Sciatic nerve (tissue), 2 donors: ENCODE measurements at places on chromosomes 4 and X.
A peak's percentile ranks its signal among the peaks of the same experiment; 100 is the strongest.

DNA sequence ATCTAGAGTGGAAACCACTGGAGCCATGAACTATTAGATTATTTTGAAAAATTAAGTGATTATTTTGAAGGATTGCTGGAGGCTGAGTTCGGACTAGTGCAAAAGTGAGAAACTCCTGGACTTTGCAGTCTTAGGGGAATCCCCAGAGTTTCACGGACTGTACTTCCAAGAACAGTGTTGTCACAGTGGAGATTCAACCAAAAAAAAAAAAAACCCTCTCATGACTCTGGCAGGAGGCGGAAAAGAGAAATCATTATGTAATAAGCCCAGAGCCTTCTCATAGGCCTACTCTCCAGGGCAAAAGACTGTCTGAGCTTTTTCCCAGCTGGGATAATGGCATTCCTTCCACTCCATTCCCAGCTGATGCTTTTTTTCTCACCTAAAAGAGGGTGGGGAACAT, 16.8 kb upstream of the C4orf51 start:
- DNase-seq, result no peak

- no peak for DNase-seq
Measured at GRCh38 chr4:141845901-141846300, 209.5 kb downstream of the IL15 start.

GRCh38 chr4:147830987-147831386, 99.1 kb downstream of the ARHGAP10 start:
- DNase-seq, result no peak

- no peak for DNase-seq
Measured at GRCh38 chr4:42348247-42348646, 49.0 kb upstream of the SHISA3 start.

DNA sequence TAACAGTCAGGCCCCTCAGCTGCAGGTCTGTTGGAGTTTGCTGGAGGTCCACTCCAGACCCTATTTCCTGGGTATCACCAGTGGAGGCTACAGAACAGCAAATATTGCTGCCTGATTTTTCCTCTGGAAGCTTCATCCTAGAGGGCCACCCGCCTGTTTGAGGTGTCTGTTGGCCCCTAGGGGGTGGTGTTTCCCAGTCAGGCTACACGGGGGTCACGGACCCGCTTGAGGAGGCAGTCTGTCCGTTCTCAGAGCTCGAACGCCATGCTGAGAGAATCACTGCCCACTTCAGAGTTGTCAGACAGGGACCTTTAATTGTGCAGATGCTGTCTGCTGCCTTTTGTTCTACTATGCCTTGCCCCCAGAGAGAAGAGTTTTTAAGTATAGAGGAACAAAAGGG, 160.8 kb downstream of the DKK2 start:
- no peak for DNase-seq

DNA sequence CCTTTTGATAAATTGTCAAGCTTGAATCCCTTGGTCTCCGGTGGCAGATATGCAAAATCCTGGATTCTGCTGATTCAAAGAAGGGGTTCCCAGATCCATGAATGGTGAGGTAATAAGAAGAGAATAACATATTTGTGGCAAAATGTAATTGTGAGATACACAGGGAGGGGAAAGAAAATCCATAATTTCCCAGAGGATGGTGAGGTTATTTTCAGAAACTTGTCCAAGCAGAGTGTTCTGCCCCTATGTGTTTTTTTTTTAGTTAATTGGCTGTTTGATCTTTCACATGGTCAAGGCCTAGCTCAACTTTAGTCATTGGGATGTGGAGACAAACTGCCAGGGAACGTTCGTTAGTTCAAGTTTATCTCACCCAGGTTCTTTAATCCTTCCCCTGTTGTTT, 408.8 kb downstream of the MAPK10 start:
- no peak for DNase-seq

- no peak for DNase-seq
Measured at GRCh38 chrX:10677490-10677889, 57.1 kb upstream of the MID1 start.

DNA sequence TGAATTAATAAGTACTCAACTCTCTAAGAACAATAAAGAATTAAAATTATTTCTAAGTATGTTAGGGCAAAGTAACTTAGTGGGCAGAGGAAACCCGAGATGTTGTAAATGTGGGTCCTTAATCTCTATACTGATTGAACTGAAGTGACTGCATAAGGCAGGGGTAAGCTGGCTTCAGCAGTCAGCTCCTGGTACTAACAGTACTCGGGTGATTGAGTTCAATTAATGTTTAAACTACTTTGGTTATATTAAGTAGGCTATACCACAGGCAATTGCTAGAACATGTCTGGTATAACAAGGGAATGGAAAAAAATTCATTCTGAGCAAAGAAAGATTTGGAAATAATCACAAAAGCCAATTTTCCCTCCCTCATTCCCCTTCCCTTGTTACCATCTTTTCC, 90.7 kb downstream of the LNX1 start:
- no peak for DNase-seq

- DNase-seq, result no peak
Measured at GRCh38 chr4:66885501-66886165, 659.7 kb downstream of the CENPC start.

GRCh38 chrX:153378607-153379006, 22.5 kb downstream of the PNMA6E start:
- DNase-seq, result no peak

DNA sequence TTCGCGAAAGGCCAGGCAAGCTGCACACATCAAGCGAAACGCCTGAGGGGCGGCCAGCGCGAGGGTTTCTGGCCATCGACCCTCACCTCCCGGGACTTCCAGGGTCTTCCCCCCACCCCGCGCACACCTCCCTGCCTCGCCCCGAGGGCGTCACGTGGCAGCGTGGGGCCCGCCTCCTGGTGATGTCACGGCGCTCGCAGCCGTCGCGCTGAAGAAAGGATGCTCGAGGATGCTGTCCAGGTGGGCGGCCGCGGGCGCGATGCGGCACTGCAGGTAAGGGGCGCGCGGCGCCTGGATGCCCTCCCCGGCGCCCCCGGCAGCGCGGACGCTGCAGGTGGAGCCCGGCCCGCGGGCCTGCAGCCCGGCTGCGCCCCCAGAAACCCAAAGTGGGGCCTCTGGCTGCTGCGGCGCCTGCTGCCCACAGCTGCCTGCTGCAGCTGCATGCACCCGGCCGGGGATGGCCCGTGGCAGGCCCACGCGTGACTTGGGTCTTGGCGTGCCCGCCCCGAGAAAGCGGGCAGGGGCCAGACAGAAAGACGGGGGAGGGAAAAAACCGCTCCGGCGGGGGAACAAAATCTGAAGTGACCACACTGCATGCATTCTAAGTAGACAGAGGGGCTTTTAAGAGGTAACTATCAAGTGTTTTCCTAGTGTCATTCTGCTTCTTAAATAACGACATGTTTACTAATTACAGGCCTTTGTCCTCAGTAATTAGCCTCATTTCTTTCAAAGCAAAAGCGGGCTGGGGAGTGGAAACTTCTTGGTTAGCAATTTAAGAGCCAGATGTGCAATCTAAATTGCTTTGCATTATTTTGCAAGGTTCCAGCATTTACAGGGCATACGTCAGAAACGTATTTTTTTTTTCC, 1.7 kb downstream of the CLCN4 start:
- DNase-seq, result no peak

DNA sequence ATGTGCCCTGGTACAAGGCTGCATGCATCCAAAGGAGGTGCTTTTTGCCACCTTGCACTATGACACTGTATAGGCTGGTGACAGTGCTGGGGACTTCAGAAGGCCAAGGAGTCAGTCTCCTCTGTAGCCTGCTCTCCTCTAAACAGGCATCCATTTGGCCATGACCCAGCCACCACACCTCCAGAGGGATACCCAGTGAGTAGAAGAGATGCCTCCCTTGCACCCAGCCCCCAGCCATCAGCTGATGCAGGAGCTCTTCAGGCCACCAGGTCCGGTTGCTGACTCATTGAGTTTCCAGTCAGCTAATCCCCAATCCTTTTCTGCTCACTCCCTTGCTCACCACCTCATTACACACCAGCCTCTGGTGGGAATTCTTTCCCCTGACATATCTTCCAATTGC, 99.8 kb downstream of the PJA1 start:
- DNase-seq, result peak; percentile 34

DNA sequence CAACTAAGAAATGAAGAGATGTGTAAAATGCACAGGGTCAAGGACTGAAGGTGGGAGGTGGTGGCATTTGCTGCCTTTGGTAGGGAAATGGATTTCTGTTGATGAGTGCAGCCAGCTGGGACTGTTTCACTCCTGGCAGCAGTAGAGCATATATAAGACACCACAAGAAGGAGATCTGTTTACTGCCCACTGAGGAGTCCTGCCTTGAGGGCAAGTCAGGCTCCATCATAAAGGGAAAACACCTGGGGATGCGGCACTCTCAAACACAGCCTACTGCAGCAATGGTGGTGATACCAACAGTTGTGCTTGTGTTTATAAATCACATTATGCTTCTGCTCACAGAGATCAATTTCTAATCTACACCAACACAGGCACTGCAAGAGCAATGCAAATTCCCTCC, 222.1 kb downstream of the TACR3 start:
- no peak for DNase-seq

GRCh38 chr4:148874331-148874730, 432.1 kb upstream of the NR3C2 start:
- DNase-seq, result no peak

DNA sequence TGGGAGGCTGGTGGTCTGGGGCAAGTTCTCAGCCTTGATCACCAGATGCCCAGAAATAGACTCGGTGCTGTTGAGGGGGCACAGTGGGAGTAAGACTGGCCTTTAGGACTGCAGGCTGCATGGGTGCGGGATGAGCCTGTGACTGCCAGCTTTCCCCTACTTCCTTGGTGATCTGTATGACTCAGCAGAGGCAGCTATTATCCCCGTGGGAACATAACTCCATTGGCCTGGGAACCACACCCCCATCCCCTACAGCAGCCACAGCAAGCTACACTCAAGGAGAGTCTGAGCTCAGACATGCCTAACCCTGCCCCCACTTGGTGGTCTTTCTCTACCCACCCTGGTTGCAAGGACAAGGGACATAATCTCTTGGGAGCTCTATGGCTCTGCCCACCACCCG, 20.6 kb downstream of the CLIC2 start:
- DNase-seq, result no peak
